ENCODE measurements at places on chromosomes 2 and 18. TPM values are rescaled to one million over a fixed set of nuclear protein-coding genes. Genes with fewer than 3 reads are reported as not detected.
A peak's percentile ranks its signal among the peaks of the same experiment; 100 is the strongest.

DNA sequence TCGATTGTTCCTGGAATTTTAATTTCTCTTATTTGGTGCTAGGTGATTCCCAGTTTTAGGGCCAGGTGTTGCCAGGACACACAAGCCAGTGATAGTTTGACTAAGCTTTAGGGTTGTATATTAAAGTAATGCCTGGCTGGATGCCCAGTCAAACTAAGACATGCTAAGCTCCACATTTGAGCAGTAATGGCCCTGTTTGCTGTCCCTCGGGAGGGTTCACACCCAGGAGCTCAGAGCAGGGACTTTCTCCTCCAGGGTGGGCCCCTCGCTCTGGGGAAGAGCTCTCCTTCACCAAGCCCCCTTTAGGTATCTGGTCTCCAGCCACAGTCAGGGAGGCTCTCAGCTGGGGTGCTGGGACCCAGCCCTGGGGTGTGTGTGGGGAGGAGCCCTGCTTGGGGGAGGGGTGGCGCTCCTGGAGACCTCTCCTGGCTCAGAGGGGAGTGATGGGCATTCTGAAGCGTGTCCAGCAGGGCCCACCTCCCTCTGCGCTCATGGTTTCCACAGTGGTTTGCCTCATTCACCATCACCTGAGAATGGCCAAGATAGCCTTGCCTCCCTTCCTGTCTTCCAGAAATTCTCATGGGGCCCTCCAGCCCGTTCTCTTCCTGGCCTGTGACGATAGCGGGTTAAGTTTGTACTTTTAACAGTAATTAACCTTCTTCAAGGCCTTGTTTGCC, 31.7 kb downstream of the INPP4A start:
- no peak for DNase-seq

- DNase-seq, result no peak
Measured at GRCh38 chr2:201432621-201433393, 18.5 kb downstream of the TRAK2 start.

- peak; percentile 22 for DNase-seq
Measured at GRCh38 chr2:85327160-85327821, 498 bp downstream of the TGOLN2 start.

- no peak for DNase-seq
Measured at GRCh38 chr18:71846716-71847115, 697.4 kb downstream of the CBLN2 start.

- DNase-seq, result no peak
Measured at GRCh38 chr18:227902-228301, 39.9 kb downstream of the THOC1 start.

DNA sequence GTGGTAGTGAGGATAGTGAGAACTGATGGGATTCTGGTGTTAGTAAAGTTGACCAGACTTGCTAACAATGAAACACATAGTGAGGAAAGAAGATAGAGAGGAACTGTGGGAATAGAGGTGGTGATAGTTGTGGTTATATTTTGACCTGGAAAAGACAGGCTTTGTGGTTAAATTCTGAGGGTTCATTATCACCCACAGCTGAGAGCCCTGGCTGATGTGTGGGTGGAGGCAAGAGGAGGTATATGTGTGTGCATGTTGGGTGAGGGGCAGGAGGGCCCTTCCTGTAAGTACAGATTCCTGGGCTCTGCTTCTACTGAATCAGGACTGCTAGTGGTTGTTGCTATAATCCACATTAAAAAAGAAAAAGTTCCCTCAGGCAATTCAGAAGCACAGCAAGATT, 26.2 kb upstream of the TMEM163 start:
- no peak for DNase-seq

GRCh38 chr2:221312634-221313033, 259.5 kb downstream of the EPHA4 start:
- DNase-seq, result no peak

- DNase-seq, result no peak
Measured at GRCh38 chr18:74132201-74132600, 15.4 kb downstream of the FBXO15 start.

DNA sequence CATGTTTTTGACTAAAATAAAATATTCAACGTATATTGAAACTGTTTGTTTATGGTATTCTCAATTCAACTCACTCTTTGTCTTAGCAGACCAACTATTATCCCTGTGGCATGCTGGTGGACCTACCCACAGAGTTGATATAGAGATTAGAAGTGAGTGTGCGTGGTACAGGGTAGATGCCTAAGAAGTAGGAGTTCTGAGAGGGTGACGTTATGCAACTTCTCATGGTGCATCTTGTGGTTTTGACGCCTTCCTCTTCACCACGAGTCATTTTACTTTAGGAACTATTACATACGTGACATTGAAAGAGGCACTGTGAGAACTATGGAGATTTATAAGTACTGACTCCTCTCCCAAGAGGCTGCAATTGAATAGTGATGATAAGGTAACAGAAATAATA, 26.6 kb upstream of the NAPG start:
- DNase-seq, result no peak

DNA sequence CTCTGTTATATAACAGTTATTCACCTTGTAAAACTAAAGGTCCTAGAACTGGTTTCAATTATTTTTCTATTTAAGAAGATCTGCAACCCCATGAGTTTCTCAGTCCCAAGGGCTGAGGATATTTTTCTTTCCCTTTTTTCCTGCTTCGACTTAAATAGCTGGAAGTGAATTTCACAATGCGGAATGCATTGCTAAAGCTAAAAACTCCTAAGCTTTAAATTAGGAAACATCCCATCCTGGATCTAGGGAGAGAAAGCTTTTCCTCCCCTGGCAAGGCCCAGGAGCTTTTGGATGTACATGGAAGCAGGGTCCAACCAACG, 1.4 kb downstream of the RFX8 start:
- no peak for DNase-seq

- no peak for DNase-seq
Measured at GRCh38 chr2:64406407-64406774, 47.6 kb upstream of the LGALSL start.

GRCh38 chr2:126963390-126963789, 64.7 kb downstream of the TEX51 start:
- no peak for DNase-seq

- DNase-seq, result no peak
Measured at GRCh38 chr2:8346208-8346607, 335.6 kb upstream of the ID2 start.

- DNase-seq, result no peak
Measured at GRCh38 chr2:171185165-171185818, 24.6 kb upstream of the TLK1 start.

- DNase-seq, result no peak
Measured at GRCh38 chr2:133303150-133303549, 265.1 kb downstream of the NCKAP5 start.

- DNase-seq, result no peak
Measured at GRCh38 chr2:134410831-134411231, 157.0 kb downstream of the MGAT5 start.

- no peak for DNase-seq
Measured at GRCh38 chr18:75111760-75112159, 97.2 kb downstream of the PTGR3 start.

DNA sequence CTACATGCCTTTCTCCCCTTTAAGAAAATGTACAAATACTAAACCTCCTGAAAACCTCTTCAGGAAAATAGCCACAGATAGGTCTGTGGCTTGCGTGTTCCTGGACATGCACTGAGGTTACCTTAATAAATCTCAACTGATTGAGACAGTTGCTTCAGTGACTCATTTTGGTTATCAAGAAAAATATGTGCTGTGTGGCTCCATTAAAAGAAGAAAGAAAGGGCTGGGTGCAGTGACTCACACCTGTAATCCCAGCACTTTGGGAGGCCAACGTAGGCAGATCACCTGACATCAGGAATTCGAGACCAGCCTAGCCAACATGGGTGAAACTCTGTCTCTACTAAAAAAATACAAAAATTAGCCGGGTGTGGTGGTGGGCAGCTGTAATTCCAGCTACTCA, 27.1 kb downstream of the CREG2 start:
- DNase-seq, result no peak

DNA sequence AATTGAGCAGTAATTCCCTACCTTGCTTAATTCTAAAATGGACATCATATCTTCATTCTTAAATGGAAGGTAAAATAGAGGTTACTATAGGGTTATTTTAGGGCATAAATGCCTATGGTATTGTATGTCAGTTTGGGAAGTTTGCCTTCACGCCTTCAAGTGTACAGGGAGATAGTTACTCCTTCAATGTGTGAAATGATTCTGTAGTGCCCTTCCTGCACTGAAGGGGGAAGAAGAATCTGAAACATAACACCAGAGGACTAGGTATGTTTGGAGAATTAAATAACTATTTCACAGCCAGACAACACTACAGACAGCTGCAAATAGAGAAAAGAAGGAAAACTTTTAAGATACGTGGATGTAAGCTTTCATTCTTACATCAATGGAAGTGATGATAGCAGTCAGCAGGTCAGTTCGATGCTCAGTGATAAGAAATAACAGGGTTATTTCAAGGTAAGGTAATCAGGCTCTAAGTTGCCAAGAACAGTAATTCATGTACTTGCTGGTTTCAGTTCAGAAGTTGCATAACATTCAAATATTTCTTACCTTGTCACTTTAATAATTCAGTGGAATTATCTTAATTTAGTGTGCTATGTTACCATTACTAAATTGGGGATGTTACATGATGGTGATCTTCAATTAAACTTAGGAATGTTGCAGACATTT, 4.0 kb downstream of the PKP4 start:
- DNase-seq, result no peak

GRCh38 chr2:139367416-139367815, 587.2 kb upstream of the NXPH2 start:
- no peak for DNase-seq

The SLC4A3 gene
- total RNA-seq, result 10.0 TPM

The RAB31 gene
- 23.6 TPM for total RNA-seq

The PAIP2B gene
- total RNA-seq, result 7.4 TPM

The PCARE gene
- total RNA-seq, result not detected

The PRKAG3 gene
- total RNA-seq, result not detected

The OTOS gene
- total RNA-seq, result not detected

Measured in neural crest cell (in vitro differentiated cells).